Activated T-cell treated with anti-CD3 and anti-CD28 coated beads, Interleukin-2, amount 50 U/mL, for 24 hours (primary cell): ENCODE measurements at places on chromosomes 16 and 17.

DNA sequence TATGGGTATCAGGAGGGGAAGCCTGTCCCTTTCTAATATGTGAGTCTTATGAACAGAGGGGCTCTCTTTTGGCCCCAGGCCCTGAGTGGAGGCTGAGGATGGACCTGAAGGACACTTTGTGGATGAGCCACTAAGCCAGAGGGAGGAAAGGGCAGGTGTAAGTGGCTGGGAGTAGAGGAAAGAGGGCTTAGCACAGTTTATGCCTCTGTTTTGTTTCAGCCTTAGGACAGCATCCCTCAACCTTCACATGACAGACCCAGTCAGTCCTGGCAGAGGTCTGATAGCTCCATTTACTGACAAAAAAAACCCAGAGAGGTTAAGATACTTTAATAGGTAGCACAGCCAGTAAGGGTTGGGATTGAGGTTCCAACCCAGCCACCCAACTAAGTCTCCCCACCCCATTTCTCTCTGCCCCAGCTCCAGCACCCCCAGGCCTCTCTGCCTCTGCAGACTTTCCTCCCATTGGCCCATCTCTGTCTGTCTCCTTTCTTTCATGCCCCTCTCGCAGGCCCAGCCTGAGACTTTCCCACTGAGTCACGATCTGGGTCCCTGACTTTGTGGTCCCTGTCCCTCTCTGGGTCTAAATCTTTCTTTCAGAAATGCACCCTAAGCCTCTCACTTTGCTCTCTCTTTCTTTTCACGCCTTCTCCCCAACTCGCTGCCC lies 4.7 kb upstream of the TBX21 start:
- no peaks in the 10 kb centered on the region for H3K36me3 ChIP-seq
- no peak overlapping the region for H3K4me3 ChIP-seq
- H3K4me1 ChIP-seq = peaks cover 88% of the 10 kb centered on the region
- DNase-seq = peak; percentile 31

GRCh38 chr17:74001145-74001544 lies 202.3 kb upstream of the RPL38 start:
- H3K4me1 ChIP-seq = peaks cover 3% of the 10 kb centered on the region
- peaks cover 18% of the 10 kb centered on the region for H3K27me3 ChIP-seq
- H3K27ac ChIP-seq = no peak overlapping the region
- H3K4me3 ChIP-seq = no peak overlapping the region

DNA sequence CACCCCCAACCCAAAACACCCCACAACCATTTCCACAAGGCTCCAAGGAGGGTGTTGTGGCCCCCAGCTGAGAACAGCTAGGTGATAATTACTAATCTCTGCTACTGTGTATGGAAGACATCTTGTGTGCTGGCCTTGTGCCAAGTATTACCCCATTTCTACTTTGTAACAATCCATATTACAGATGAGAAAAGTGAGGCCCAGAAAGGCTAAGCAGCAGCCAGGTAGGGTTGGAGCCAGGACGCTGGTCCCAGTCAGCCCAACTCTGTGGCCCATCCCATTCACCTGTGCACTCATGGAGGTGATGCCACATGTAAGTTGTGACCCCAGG lies 12.4 kb upstream of the PEMT start:
- H3K4me3 ChIP-seq = no peak overlapping the region
- no peak overlapping the region for H3K27ac ChIP-seq
- no peaks in the 10 kb centered on the region for H3K36me3 ChIP-seq
- H3K27me3 ChIP-seq = no peaks in the 10 kb centered on the region
- H3K4me1 ChIP-seq = no peaks in the 10 kb centered on the region
- DNase-seq = no peak

- no peaks in the 10 kb centered on the region for H3K36me3 ChIP-seq
- H3K4me3 ChIP-seq = no peak overlapping the region
- H3K4me1 ChIP-seq = no peaks in the 10 kb centered on the region
- H3K27me3 ChIP-seq = no peaks in the 10 kb centered on the region
These were observed 325.8 kb downstream of the CBLN1 start for GRCh38 chr16:48955837-48956236.

GRCh38 chr16:89053725-89054029 lies 40.0 kb upstream of the ACSF3 start:
- no peak overlapping the region for H3K4me3 ChIP-seq
- peaks cover 2% of the 10 kb centered on the region for H3K27me3 ChIP-seq
- no peaks in the 10 kb centered on the region for H3K36me3 ChIP-seq
- H3K27ac ChIP-seq = no peak overlapping the region

DNA sequence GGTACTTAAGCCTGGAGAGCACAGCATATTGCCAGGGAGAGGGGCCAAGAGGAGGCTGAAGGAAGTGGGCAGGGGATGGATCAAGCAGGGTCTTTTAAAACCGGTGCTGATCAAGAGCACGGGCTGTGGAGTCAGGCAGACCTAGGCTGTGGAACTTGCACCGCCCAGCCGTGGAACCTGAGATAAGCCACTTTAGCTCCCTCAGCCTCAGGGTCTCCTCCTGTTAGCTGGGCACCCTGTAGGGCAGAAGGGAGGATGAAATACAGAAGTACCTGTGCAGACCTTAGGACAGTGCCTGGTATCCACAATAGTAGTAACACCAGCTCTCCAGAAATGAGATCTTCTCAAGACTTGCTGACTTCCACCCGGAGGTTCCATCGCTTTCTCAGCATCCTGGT lies 9.3 kb downstream of the ODAD4 start:
- H3K4me1 ChIP-seq = no peaks in the 10 kb centered on the region
- DNase-seq = no peak
- no peak overlapping the region for H3K27ac ChIP-seq
- no peaks in the 10 kb centered on the region for H3K27me3 ChIP-seq
- H3K36me3 ChIP-seq = no peaks in the 10 kb centered on the region
- no peak overlapping the region for H3K4me3 ChIP-seq

DNA sequence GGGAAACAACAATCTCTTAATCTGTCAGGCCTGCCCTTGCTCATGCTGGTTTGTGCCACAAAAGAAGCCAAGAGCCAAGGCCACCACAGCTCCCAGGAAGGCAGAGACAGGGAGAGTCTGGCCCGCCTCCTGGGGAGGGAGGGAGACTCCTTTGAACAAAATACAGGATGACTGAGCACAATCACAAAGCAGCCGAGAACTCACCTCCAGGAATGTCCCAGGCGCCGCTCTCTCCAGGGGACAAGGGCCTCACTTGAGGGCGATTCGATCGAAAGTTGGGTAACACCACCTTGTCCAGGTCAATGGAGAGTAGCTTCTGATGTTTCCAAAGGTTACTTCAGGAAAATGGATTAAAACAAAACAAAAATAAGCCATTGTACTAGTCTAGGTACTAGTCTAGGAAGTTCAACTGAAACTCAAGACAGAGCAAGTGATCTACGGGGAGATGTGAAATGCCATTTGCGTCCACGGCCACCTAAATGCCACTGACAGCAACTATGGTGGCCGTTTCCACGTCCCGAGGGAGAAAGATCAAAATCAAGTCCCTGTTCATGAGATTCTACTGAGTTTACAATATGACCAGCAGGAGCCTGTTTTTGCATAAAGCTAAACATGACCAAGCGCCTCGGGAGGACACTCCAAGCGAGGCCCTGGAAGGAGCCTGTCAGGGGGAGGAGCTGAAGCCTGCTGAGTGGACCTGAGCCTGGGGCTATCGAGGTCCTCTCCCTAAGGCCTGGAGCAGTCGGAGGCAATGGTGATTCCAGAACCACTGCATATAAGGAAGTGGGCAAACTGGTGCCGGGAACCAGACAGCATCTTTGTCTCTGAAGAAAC lies 13.4 kb upstream of the SLC38A8 start:
- no peak overlapping the region for H3K4me3 ChIP-seq
- peaks cover 90% of the 10 kb centered on the region for H3K36me3 ChIP-seq
- H3K4me1 ChIP-seq = no peaks in the 10 kb centered on the region
- DNase-seq = peak; percentile 20
- H3K27ac ChIP-seq = peak overlapping the region; percentile 4

DNA sequence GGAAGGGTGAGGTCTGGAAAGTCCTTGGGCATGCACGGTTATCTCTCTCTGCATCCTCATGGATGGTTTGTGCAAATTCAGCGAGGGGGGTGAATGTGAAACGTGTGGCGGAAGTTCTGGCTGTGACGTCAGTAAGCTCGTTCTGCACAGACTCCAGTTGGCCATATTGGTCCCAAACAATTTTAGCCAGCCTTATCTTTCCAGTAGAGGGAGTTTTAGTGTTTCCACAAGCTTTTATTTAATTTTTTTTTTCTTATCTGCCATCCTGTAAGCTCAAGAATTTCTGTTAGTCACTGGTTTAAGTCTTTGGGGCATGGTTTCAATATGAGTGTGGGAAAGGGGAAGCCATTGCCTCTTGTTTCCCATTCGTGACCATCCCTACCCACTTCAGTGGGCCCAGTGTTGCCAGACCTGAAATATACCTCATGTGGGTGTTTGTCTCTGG lies 39.0 kb downstream of the HLF start:
- no peak overlapping the region for H3K4me3 ChIP-seq
- peaks cover 9% of the 10 kb centered on the region for H3K4me1 ChIP-seq
- peaks cover 7% of the 10 kb centered on the region for H3K27me3 ChIP-seq
- no peaks in the 10 kb centered on the region for H3K36me3 ChIP-seq
- no peak overlapping the region for H3K27ac ChIP-seq

DNA sequence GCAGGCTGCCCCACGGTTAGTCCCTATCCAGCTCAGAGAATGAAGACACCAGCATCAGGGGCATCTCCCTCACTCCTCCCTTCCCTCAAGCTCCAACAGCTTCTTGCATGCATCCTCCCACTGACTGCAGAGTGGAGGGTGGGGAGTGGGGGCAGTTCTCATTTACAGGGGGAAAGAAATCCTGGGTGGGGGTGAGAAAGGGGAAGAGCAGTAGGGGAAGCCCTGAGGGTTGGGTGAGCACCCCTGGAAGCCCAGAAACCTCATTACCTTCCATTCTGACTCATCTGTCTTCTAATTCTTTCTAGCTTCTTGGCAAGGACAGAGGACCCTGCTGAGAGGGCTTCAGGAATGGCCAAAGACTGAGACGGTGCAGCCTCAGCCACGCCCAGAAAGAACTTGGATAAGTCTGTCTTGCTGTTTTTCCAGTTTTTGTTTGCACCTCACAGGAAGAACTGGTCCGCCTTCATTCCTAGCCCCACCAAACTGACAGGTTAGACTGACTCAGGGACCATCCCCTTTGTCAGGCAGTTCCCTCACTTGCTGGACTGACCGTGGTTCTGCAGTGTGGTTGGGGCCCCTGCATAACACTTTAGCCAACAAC lies 52.5 kb upstream of the WSB1 start:
- no peaks in the 10 kb centered on the region for H3K36me3 ChIP-seq
- DNase-seq = no peak
- no peak overlapping the region for H3K27ac ChIP-seq
- peaks cover 23% of the 10 kb centered on the region for H3K27me3 ChIP-seq

DNA sequence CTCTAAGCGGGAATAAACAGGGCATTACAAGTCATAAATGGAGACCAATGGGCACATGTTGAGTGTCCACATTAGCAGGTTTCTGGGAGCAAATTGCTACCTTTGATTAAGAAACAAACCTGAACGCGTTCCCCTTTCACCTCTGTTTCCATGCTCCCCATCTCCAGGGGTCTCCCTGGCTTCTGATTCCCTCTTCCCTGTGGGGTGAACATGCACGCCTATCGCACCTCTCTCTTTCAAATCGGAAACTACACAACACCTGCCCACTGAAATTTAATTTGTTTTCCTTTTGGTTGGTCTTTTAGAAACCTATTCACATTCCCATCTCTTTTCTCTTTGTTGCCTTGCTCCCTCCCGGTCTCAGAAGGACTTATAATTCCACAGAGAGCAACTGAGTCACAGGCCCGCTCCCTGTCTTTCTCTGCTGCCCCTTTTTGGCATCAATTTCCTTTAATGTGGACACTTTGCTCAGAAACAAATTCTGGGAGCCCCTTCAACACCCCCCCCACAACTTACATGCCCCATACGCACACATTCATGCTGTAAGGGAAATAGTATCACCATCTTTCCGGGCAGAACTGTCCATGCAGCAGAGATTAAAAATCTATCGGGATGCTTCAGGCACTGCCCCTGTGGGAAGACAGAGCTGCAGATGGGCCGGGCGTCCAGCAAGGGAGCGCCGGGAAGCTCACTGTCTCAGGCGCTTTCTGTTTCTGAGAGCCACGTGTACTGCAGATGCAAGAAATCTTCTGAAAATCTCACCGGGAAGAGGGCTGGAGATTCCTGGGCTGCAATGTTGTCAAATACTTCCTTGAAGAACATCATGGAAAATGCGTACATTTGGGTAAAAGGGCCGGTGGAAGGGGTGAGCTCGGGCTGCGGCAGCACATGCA lies 7.2 kb upstream of the FOXF1 start:
- H3K27me3 ChIP-seq = peaks cover 92% of the 10 kb centered on the region
- H3K4me3 ChIP-seq = no peak overlapping the region
- H3K27ac ChIP-seq = no peak overlapping the region

- H3K27ac ChIP-seq = peak within 1 kb of the TSS; percentile 91
- peaks cover 52% of the 10 kb centered on the region for H3K27me3 ChIP-seq
- peaks cover 27% of the 10 kb centered on the region for H3K4me1 ChIP-seq
These were observed at the start of gene KIFC3 for GRCh38 chr16:57802341-57803133. KIFC3 (minus strand) TSS chr16:57802491; CDS start chr16:57798243, 4,248 bp downstream.

DNA sequence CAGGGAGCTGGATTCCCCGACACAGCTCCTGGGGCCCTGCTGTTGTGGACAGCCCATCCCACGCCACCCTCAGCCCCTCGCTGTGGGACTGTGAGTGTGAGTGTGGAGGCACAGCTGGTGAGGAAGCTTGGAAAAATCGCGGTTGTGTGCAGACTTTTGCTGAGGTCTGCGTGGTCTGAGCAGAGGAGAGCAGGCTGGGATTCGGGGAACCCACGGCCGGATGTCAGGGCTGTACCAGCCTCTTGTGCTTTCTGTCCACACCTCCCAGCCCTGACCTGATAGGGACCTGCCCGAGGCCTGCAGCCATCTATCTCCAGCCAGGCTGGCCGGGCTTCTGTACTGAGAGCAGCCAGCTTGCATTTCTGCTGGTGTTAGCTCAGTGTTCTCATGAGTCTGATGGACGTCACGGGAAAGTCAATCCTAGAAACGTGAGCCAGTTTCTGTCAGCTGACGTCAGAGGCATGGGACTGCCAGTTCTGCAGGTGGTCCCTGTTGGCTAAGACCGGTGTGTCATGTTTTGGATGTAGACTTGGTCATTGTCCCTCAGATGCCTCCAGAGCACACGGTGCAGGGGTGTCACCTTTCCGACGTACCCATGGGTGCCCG lies 72.8 kb upstream of the ZNF750 start:
- peaks cover 72% of the 10 kb centered on the region for H3K36me3 ChIP-seq
- H3K27me3 ChIP-seq = no peaks in the 10 kb centered on the region

DNA sequence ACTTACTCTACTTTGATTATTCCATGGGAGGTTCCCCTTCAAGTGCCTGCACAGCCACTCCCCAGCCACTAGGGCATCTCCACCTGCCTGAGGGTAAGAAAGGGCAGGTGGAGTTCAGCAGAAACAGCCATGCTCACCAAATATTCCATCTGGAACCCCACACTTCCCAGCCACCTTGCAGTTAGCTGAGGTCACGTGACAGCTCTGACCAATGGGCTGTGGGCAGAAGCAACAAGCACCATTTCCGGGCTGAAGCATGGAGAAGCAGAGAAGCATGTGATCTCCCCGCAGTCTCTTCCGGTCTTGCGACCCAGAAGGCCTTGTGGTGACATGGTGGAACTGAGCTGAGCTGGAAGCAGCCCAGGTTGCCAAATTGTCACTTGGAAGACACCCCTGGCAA lies 108.6 kb downstream of the CCT6B start:
- no peaks in the 10 kb centered on the region for H3K4me1 ChIP-seq
- H3K36me3 ChIP-seq = no peaks in the 10 kb centered on the region
- H3K4me3 ChIP-seq = no peak overlapping the region
- DNase-seq = no peak

- no peak overlapping the region for H3K27ac ChIP-seq
- no peak overlapping the region for H3K4me3 ChIP-seq
- no peaks in the 10 kb centered on the region for H3K36me3 ChIP-seq
- H3K27me3 ChIP-seq = no peaks in the 10 kb centered on the region
- no peaks in the 10 kb centered on the region for H3K4me1 ChIP-seq
These were observed 16.6 kb upstream of the NOS2 start for GRCh38 chr17:27816946-27817345.
